ENCODE measurements at places on chromosomes 5 and 9.

GRCh38 chr5:141637123-141637766 lies 448 bp downstream of the RELL2 start:
- DNase-seq = peak; percentile 70

DNA sequence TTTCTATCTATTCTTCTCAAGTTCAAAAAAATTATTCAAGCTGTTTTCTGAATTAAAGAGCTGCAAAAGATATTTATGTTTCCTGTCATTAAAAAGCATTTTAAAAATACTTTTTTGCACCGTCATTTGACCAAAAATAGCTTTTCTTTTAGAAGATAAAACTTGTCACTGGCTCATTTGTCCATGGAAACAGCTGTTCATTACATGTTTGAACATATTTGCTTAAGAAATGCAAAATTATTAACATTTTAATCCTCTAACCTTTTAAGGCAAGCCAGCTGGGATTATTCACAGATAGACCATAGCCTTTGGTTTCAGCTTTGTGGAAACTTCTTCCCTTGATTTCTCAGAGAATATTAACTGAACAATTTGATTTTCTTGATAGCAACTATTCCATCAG lies 393.9 kb downstream of the TUSC1 start:
- no peak for DNase-seq

GRCh38 chr5:59380350-59380951 lies 513.1 kb downstream of the PDE4D start:
- DNase-seq = no peak

GRCh38 chr5:125750147-125750860 lies 672.9 kb upstream of the GRAMD2B start:
- no peak for DNase-seq

- DNase-seq = no peak
These were observed 448.6 kb downstream of the ZNF608 start for GRCh38 chr5:124297826-124298225.

DNA sequence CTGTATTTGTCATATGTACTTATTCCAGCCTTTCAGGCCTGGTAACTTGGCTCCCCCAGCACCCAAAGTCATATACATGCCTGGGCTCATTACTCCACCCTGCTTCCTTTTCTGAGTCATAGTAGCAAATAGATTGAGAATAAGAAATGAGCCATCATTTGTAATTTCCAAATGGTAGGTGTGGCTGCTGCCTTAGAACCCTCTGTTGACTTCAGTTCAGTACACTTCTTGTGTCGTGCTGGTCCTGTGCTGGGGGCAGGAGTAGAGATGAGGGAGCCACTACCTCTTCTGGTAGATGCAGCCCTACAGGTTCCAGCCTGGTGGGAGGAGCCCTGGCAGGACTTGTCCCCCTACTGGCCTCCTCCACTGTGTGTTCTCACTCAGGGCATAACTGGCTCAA lies 11.1 kb downstream of the GM2A start:
- no peak for DNase-seq
